ENCODE measurements at places on chromosomes 5 and 9. TPM values are rescaled to one million over a fixed set of nuclear protein-coding genes. Genes with fewer than 3 reads are reported as not detected.

GCNT1 gene
- 16.5 TPM for total RNA-seq

MAN2A1 gene
- total RNA-seq, result 63.3 TPM

FYB1 gene
- total RNA-seq, result 10.2 TPM

CXCL14 gene
- total RNA-seq, result 46.9 TPM

SYNPO gene
- 22.4 TPM for total RNA-seq

NELFB gene
- 38.7 TPM for total RNA-seq

ABLIM3 gene
- 57.4 TPM for total RNA-seq

HTR4 gene
- total RNA-seq, result 0.66 TPM

SLC22A4 gene
- total RNA-seq, result 4.5 TPM

SVEP1 gene
- total RNA-seq, result 54.6 TPM

HK3 gene
- 2.5 TPM for total RNA-seq

SLC1A3 gene
- 122 TPM for total RNA-seq

ACTBL2 gene
- not detected for total RNA-seq

CEP72 gene
- 10.5 TPM for total RNA-seq

- H3K36me3 ChIP-seq, result no peaks in the 10 kb centered on the region
- H3K4me1 ChIP-seq, result no peaks in the 10 kb centered on the region
- H3K27ac ChIP-seq, result no peak overlapping the region
- no peak overlapping the region for H3K4me3 ChIP-seq
- DNase-seq, result no peak
Observed at GRCh38 chr5:143168921-143169810, 234.3 kb downstream of the NR3C1 start.

GRCh38 chr5:120137582-120137981 is 326.5 kb upstream of the PRR16 start:
- no peaks in the 10 kb centered on the region for H3K4me1 ChIP-seq
- no peak overlapping the region for H3K27ac ChIP-seq
- H3K4me3 ChIP-seq, result no peak overlapping the region
- H3K27me3 ChIP-seq, result no peaks in the 10 kb centered on the region

DNA sequence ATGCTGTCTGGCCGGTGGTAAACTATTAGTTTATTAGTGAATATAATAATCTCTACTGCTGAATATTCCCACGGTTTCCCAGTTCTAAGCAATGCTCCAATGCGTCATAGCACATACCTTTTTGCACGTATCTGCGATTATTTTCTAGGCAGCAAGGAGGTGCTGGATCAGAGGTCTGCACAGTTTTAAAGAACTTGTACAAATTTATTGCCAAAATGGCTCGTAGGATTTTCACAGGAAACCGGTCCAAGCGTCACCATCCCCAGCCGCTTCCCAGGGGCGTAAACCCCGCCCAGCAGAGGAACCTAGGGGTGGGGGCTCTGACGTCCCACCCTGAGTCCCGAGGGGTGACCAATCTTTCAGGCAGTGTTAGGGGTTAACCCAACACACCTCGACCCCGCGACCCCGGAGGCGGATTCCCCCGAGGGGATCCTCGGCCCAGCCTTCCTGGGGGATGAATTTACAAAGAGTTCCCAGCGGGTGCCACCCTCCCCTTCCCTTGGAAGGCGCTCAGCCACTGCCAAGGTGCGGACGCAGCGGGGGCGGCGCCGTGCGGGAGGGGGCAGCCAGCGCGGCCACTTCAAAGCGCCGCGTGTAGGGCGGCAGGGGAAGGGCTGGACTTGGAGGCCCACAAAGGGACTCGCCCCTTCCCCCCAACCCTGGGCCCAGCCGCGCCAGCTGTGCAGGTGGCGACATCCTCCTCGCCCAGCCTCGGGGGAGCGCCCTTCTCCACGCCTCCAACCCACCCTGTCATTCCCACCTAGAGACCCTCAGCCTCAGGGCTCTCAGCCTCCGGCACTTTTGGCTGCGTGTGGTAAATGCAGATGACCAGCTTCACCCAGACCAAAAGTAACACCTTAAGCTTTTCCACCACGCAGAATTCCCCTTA is 43.5 kb upstream of the TCF7 start:
- peak overlapping the region; percentile 45 for H3K27ac ChIP-seq
- peak overlapping the region; percentile 54 for H3K4me3 ChIP-seq
- no peaks in the 10 kb centered on the region for H3K27me3 ChIP-seq
- no peak for DNase-seq
- H3K36me3 ChIP-seq, result no peaks in the 10 kb centered on the region

DNA sequence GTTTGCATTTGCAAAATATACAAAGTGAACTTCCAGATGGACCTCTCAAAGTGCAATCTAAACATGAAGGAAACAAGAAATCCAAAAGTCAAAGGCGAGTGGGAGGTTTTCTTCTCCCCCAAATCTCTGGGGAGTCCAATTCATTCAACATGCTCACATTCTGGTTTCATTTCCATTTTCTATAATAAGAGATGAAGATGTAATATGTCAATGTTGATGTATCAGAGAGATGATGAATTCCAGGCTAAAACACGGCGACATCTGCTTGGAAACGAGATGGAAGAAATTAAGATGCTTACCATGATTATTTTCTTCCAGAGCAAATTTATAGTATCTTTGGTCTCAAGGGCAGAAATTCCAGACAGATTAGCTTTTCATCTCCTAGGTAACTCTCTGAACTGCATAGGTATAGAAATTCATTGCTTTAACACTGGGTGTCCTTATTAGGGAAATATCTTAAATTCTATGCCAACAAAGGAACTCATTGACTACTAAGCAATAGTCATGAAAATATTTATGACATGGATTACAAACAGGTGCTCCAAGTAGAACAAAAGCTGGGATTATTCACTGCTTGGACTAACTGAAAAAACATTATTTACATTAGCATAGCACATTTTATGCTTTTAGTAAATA is 287.9 kb downstream of the SEC61B start:
- no peaks in the 10 kb centered on the region for H3K36me3 ChIP-seq
- H3K4me3 ChIP-seq, result no peak overlapping the region
- H3K4me1 ChIP-seq, result no peaks in the 10 kb centered on the region
- no peaks in the 10 kb centered on the region for H3K27me3 ChIP-seq
- no peak for DNase-seq

GRCh38 chr9:37390759-37391158 is 31.7 kb upstream of the GRHPR start:
- no peak overlapping the region for H3K27ac ChIP-seq
- H3K36me3 ChIP-seq, result no peaks in the 10 kb centered on the region
- H3K4me3 ChIP-seq, result no peak overlapping the region
- no peak for DNase-seq
- H3K4me1 ChIP-seq, result no peaks in the 10 kb centered on the region
- H3K27me3 ChIP-seq, result no peaks in the 10 kb centered on the region

GRCh38 chr9:116269250-116269649 is 115.7 kb downstream of the PAPPA start:
- no peaks in the 10 kb centered on the region for H3K36me3 ChIP-seq
- no peak overlapping the region for H3K4me3 ChIP-seq
- H3K4me1 ChIP-seq, result no peaks in the 10 kb centered on the region
- H3K27ac ChIP-seq, result no peak overlapping the region
- H3K27me3 ChIP-seq, result no peaks in the 10 kb centered on the region

- no peak for DNase-seq
- H3K4me3 ChIP-seq, result no peak overlapping the region
- no peaks in the 10 kb centered on the region for H3K27me3 ChIP-seq
- no peak overlapping the region for H3K27ac ChIP-seq
Observed at GRCh38 chr5:115859378-115859777, 17.6 kb downstream of the AP3S1 start.

DNA sequence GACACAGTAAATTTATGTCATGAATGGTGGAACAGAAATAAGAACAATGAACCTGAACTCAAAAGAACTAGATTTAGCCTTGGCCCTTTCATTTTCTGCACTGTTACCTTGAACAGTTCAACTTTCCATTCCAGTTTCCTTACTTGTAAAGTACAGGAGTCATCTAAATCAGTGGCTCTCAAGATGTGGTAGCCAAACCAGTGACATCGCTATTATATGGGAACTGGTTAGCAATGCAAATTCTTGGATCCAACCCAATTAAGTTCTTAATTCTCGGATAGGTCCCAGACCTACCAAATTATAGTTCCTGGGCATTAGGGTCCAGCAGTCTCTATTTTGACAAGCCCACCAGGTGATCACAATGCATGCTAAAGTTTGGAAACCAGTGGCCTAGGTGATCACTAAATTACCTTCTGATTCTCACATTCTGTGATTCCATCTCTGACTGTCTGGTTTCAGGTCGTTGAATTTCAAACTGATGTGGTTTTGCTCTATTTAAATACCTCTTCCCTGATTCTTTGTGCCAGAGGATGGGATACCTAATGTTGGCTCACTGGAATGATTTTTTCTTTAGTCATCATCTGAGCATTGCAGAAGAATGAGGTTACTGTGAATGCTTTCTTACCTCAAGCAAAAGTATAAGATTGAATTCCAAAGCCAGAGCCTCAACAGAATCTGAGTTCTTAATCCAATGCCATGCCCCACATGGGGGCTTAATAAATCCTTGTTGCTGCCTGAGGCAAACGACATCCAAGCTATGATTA is 253.8 kb downstream of the ENC1 start:
- no peak for DNase-seq
- no peak overlapping the region for H3K4me3 ChIP-seq
- H3K27me3 ChIP-seq, result no peaks in the 10 kb centered on the region
- H3K27ac ChIP-seq, result no peak overlapping the region
- H3K36me3 ChIP-seq, result no peaks in the 10 kb centered on the region
- peaks cover 13% of the 10 kb centered on the region for H3K4me1 ChIP-seq

- H3K27ac ChIP-seq, result no peak overlapping the region
- no peaks in the 10 kb centered on the region for H3K36me3 ChIP-seq
- H3K27me3 ChIP-seq, result no peaks in the 10 kb centered on the region
- no peak for DNase-seq
- no peaks in the 10 kb centered on the region for H3K4me1 ChIP-seq
- H3K4me3 ChIP-seq, result no peak overlapping the region
Observed at GRCh38 chr5:147972076-147972840, 65.9 kb upstream of the C5orf46 start.

GRCh38 chr9:125646217-125646616 is 60.8 kb downstream of the MAPKAP1 start:
- no peak for DNase-seq
- H3K4me3 ChIP-seq, result no peak overlapping the region
- no peaks in the 10 kb centered on the region for H3K27me3 ChIP-seq
- no peaks in the 10 kb centered on the region for H3K4me1 ChIP-seq

DNA sequence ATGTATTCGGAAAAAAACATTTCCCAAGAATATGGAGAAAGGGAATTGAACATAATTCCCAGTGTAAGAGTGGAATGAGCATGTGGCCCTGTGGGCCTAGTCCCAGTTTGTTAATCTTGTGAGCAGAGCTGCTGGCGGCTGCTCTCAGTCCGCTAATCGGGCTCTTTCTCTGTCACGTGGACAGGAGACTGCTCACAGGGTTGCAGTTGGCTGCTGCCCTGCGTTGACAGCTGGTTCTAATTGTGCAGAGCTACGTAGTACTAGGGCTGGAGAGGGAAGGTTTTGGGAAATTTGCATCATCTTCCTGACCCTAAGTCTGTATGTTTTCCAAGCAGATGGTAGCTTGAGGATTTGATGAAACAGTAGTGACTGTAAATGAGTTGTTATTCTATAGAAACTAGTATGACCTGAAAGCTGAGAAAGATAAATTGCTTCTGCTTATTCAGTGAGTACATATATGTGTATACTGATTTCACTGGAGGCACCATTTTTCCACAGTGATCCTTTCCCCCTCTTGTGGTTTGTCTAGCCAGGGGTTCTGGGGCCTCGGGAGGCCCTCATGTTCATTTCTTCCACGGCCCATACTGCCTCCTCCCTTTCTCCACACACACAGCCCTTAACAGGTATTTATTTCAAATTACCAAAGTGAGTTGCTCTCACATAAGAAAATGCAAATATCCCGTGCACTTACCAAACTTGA is 100.6 kb downstream of the ANGPTL2 start:
- no peak for DNase-seq
- H3K36me3 ChIP-seq, result no peaks in the 10 kb centered on the region
- H3K27me3 ChIP-seq, result no peaks in the 10 kb centered on the region

DNA sequence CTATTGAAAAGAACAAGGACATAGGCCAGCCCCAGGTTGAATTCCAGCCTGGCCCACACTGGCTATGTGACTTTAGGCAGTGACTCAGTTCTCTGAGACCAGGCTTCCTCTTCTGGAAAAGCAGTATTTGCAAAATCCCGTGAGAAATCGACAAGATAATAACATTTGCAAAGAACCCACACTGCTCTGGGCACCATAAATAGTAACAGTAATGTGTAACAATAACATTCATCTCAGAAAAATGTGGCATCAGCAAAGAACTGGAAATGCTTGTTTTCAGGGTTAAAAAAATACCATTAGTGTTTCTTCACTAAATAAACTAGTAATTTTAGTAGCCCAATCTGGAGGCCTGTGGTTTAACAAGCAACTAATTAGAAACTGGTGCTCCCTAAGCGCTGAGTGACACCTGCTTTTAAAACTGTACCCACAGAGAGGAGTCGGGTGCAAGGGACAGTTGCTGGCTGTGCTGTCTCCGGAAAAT is 148.4 kb downstream of the TTLL11 start:
- H3K4me3 ChIP-seq, result no peak overlapping the region
- H3K36me3 ChIP-seq, result no peaks in the 10 kb centered on the region
- no peaks in the 10 kb centered on the region for H3K27me3 ChIP-seq
- no peak for DNase-seq
- no peaks in the 10 kb centered on the region for H3K4me1 ChIP-seq

- peaks cover 2% of the 10 kb centered on the region for H3K4me1 ChIP-seq
- no peaks in the 10 kb centered on the region for H3K27me3 ChIP-seq
- peak overlapping the region; percentile 40 for H3K27ac ChIP-seq
- H3K36me3 ChIP-seq, result no peaks in the 10 kb centered on the region
Observed at GRCh38 chr5:159001247-159001646, 98.5 kb downstream of the EBF1 start.

DNA sequence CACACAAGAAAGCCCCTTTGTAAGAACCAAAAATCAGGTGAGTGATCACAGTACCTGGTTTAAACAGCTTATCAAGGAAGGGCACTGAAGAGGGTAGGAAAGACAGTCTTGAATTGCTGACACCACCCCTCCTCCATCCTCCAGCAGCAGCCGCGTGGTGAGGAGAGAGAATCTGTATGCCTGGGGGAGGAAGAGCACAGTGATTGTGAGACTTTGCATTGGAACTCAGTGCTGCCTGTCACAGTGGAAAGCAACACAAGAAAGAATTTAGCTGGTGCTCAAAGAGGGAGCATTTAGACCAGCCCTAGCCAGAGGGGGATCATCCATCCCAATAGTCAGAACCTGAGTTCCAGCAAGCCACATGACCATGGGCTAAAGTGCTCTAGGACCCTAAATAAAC is 11.6 kb upstream of the STX17 start:
- H3K27me3 ChIP-seq, result no peaks in the 10 kb centered on the region
- no peak overlapping the region for H3K4me3 ChIP-seq
- DNase-seq, result no peak
- no peaks in the 10 kb centered on the region for H3K4me1 ChIP-seq
- H3K27ac ChIP-seq, result no peak overlapping the region

- H3K36me3 ChIP-seq, result no peaks in the 10 kb centered on the region
- H3K27ac ChIP-seq, result no peak overlapping the region
- DNase-seq, result no peak
- H3K27me3 ChIP-seq, result no peaks in the 10 kb centered on the region
- H3K4me3 ChIP-seq, result no peak overlapping the region
Observed at GRCh38 chr9:1207686-1208085, 157.5 kb downstream of the DMRT2 start.

GRCh38 chr9:109437286-109437685 is 60.8 kb downstream of the PTPN3 start:
- DNase-seq, result no peak
- H3K27me3 ChIP-seq, result no peaks in the 10 kb centered on the region
- H3K4me3 ChIP-seq, result no peak overlapping the region
- H3K36me3 ChIP-seq, result no peaks in the 10 kb centered on the region
- no peaks in the 10 kb centered on the region for H3K4me1 ChIP-seq
- no peak overlapping the region for H3K27ac ChIP-seq

- DNase-seq, result no peak
- H3K27ac ChIP-seq, result no peak overlapping the region
- no peaks in the 10 kb centered on the region for H3K27me3 ChIP-seq
- peaks cover 3% of the 10 kb centered on the region for H3K36me3 ChIP-seq
Observed at GRCh38 chr9:16637911-16638310, 232.6 kb downstream of the BNC2 start.

Measured in breast epithelium (tissue), 4 donors.